ENCODE measurements at places on chromosomes 5 and 9.

DNA sequence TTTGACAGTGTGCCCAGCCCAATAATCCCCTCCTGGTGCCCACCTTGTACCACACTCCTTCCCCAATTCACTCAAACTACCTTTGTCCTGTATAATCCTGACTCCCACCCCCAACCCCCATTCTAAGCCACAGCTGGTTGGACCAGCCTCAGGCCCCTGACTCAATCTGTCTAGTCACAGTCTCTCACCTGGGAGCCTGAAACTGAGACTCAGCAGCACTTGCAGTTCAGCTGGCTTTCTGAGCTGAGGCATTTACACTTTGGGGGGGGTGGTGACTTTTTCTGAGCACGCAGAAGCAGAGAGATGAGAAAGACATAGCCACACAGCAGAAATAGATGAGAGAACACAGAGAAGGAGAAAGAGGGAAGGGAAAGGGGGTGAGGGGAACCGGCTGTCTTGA, 247.3 kb downstream of the MAN2A1 start:
- no peak for DNase-seq

GRCh38 chr5:134857401-134857800, 11.6 kb downstream of the C5orf24 start:
- no peak for DNase-seq

DNA sequence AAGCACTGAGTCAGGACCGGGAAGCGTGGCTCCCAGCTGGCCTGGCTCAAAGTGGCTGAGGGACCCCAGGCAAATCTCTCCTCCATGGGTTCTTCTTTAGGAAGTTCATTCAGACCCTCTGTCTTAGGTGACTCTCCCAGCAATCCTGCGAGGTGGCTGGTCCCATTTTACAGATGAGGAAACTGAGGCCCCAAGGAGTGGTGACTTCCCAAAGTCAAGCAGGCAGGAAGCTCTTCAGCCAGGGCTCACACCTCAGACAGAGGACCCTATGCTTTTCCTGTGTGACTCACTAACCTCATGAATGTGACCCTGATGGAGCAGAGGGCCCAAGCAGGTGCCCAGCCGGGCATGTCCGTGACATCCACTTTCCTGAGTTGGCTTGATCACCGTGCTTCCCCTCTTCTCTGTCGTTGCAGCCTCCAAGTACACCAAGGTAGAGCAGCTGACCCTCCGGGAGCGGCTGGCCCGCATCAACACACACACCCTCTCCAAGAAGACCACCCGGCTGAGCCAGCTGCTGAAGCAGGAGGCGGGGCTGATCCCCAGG, 36.5 kb downstream of the ARHGEF37 start:
- no peak for DNase-seq

DNA sequence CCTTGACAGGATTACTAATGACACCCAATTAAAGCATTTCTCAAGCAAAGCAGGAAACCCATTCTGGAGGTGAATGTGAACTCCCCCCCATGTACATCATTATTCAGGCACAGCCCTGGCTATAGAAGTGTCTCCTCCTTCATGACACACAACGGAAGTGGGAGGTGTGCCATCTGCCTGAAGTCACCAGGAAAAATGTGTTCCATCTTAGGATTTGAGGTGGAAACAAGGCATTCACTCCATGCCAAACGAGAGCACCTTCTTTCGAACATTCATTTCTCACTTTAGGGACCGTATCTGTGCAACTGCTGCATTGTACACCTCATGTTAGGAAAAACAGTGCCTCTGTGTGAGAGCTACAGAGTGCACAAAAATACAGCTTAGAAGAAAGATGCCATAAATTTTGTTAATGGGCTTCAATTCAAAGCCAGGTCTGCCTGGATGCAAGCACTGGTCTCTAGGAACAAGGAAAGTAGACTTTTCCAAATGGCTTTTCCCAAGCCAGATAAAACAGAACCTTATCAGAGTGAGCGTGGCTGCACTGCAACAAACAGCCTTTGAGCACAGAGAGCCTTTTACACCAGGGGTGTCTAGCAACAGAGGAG, 19.4 kb downstream of the GOLM1 start:
- no peak for DNase-seq

- DNase-seq = no peak
These were observed 2.6 kb downstream of the CDK9 start for GRCh38 chr9:127788337-127789011.

DNA sequence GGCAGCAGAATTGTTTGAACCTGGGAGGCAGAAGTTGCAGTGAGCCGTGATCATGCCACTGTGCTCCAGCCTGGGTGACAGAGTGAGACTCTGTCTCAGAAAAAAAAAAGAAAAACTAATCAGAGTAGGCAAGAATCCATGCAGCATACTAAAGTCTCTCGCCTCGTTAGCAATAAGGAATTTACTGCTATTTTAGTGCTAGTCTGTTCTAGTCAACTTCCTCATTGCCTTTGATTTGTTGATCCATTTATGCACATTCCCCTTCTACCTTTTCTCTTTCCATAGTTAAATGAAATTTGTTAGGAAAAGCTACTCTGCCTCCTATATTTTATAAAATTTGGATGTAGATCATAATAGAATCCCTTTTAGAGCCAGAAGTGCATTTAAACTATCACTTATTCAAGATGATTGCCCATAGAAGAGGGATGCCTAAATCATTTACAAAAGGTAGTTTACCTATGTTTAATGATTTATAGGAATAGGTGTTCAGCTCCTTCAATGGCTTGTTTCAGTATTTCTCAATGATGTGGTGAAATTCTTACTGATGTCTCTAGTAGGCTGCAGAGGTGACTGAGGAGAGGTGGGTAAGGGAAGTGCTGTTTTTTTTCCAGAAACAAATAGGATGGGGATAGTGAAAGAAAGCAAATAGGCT, 1.9 kb downstream of the LRRC19 start:
- no peak for DNase-seq

DNA sequence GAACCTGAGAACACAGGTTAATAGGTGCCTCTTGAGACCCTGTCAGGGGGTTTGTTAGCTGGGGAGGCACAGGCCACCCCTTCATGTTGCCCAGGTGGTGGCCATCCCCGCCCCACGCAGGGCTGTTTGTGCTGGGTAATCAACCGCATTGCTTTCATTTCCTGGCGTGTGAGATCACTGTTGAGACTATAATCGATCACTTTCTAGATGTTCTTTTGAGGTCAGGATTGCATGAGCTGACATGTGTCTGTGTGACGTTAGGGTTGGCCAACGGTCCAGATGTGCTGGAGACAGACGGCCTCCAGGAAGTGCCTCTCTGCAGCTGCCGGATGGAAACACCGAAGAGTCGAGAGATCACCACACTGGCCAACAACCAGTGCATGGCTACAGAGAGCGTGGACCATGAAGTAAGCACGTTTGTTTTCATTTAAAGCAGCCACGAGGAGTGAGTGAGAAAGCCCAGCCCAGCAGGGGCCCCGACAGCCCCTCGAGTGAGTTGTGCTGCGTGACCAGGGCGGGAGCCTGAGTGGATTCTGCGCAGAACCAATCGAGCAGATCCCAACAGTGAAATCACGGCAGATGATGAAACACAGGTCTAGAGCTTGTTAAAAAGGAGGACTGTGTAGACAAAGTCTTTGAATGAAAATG, 115.0 kb upstream of the CACNA1B start:
- no peak for DNase-seq

DNA sequence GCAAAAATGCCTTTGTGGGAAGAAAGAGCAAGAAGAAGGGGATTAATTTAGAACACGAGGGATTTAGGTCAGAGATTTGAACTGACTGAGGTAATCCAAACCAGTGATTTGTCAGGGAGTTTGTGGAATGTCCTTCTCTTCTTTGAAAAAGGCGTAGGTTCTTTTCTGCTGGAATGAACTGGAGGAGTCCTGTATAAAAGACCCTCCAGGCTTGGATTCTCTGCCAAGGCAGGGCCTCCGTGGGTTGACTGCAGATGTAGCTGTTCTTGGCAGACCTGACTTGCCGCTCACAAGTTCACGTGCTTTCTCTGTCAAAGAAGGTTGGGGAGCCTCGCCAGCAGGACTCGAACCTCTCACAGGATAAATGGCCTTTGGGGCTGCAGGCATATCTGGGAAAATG, 62.8 kb upstream of the STC2 start:
- DNase-seq = no peak

- peak; percentile 33 for DNase-seq
These were observed 129.9 kb downstream of the RXRA start for GRCh38 chr9:134455934-134456755.

DNA sequence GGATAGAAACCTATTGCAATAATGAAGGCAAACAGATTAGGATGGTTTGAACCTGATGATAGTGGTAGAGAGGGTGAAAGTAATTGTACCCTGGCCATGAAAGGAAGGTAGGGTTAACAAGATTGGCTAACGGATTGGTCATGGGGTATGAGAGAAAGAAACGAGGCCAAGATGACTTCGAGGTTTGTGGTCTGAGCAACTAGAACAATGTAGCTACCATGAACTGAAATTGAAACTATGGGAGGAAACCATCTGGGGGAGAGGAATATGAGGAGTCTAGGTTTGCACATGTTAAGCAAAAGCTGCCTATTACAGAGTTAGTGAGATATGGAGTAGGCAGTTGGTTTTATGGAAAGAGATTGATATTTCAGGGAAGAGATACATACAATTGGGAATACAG, 406.0 kb downstream of the PRELID2 start:
- DNase-seq = no peak

Data from occipital lobe (tissue), 3 donors.